Daoy (cell line): ENCODE measurements at places on chromosomes 6 and 20.

- no peak for DNase-seq
Measured at GRCh38 chr6:157521362-157522335, 140.7 kb downstream of the ZDHHC14 start.

- DNase-seq: no peak
Measured at GRCh38 chr6:37365791-37366190, 12.0 kb downstream of the RNF8 start.

GRCh38 chr6:40460380-40460779 lies 126.8 kb downstream of the LRFN2 start:
- DNase-seq: no peak

- no peak for DNase-seq
Measured at GRCh38 chr6:158043586-158044524, 62.2 kb downstream of the SYNJ2 start.

- no peak for DNase-seq
Measured at GRCh38 chr6:168994956-168995355, 258.7 kb downstream of the THBS2 start.
